ENCODE measurements at places on chromosomes 2 and 18. TPM values are rescaled to one million over a fixed set of nuclear protein-coding genes. Genes with fewer than 3 reads are reported as not detected.

DNA sequence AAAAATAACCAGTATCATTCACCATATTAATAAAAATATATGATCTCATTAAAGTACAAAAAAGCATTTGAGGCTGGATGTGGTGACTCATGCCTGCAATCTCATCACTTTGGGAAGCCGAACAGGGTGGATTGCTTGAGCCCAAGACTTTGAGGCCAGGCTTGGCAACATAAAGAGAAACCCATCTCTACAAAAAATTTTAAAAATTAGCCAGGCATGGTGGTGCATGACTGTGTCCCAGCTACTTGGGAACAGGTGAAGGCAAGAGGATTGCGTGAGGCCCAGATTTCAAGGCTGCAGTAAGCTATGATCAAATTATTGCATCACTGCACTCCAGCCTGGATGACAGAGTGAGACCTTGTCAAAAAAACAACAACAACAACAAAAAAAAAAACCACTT lies 75.9 kb downstream of the RAD51AP2 start:
- no peak for DNase-seq
- no peak overlapping the region for H3K4me3 ChIP-seq
- H3K27me3 ChIP-seq, result no peaks in the 10 kb centered on the region
- no peak overlapping the region for H3K27ac ChIP-seq

GRCh38 chr2:27320958-27321543 lies 1.8 kb downstream of the MPV17 start:
- peaks cover 9% of the 10 kb centered on the region for H3K4me1 ChIP-seq
- peaks cover 3% of the 10 kb centered on the region for H3K36me3 ChIP-seq
- no peaks in the 10 kb centered on the region for H3K27me3 ChIP-seq
- no peak overlapping the region for H3K4me3 ChIP-seq

GRCh38 chr2:181198183-181198864 lies 217.9 kb downstream of the UBE2E3 start:
- H3K4me3 ChIP-seq, result no peak overlapping the region
- no peaks in the 10 kb centered on the region for H3K27me3 ChIP-seq

ERMN gene
- not detected for total RNA-seq

CD28 gene
- total RNA-seq, result 1.4 TPM

VSNL1 gene
- 10.1 TPM for total RNA-seq

Measured in heart right ventricle (tissue), 16 donors.